Mesenteric fat pad (tissue), 1 donor: ENCODE measurements at places on chromosomes 6 and 20. TPM values are rescaled to one million over a fixed set of nuclear protein-coding genes. Genes with fewer than 3 reads are reported as not detected.

- no peak for DNase-seq
Measured at GRCh38 chr6:132320007-132320406, 81.3 kb downstream of the MOXD1 start.

Gene CLPSL1
- total RNA-seq, result not detected

Gene TGM3
- total RNA-seq, result not detected

DNA sequence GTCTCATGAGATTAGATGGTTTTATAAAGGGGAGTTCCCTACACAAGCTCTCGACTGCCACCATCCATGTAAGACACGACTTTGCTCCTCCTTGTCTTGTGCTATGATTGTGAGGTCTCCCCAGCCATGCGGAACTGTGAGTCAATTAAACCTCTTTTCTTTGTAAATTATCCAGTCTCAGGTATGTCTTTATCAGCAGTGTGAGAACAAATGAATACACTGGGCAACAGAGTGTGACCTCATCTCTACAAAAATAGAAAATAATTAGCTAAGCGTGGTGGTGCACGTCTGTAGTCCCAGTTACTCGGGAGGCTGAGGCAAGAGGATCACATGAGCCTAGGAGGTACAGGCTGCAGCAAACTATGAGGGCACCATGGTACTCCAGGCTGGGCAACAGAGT lies 51.3 kb downstream of the MDN1 start:
- no peak for DNase-seq

Gene ATAT1
- 8.4 TPM for total RNA-seq

- DNase-seq, result no peak
Measured at GRCh38 chr6:31836474-31837368, 9.2 kb downstream of the HSPA1B start.
